Activated CD4-positive, CD25-positive, alpha-beta regulatory T cell (primary cell): ENCODE measurements at places on chromosomes 12 and 14.

DNA sequence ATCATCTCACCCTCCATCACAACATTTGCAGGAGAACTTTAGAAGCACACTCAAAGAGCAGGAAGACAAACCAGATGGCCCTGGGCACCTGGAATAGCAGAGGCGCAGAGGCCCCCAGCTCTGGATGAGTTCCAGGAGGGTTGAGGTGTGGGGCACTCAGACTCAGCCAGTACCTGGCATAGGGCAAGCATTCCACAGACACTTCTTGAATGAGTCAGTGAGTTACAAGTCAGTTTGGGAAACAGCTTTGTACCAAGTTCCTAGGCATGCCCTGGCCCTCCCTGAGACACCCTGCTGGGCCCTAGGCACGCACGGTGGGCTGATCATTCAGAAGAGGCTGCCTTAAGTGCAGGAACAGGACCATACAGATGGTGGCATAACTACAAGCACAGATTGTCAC lies 54.3 kb downstream of the MAP3K9 start:
- DNase-seq, result no peak

- peak; percentile 69 for DNase-seq
Observed at GRCh38 chr14:103871596-103872480, 24.5 kb upstream of the PPP1R13B start.

- DNase-seq, result no peak
Observed at GRCh38 chr14:57769863-57770523, 95.9 kb downstream of the SLC35F4 start.

GRCh38 chr14:96424109-96424989 lies 32.4 kb downstream of the AK7 start:
- no peak for DNase-seq

- DNase-seq, result no peak
Observed at GRCh38 chr12:3723916-3724805, 28.7 kb downstream of the CRACR2A start.

GRCh38 chr14:33307691-33308251 lies 369.1 kb downstream of the NPAS3 start:
- no peak for DNase-seq

- no peak for DNase-seq
Observed at GRCh38 chr12:71772735-71773134, 18.1 kb downstream of the RAB21 start.

GRCh38 chr14:24372701-24373416 lies 4.9 kb downstream of the NFATC4 start:
- DNase-seq, result no peak

- DNase-seq, result no peak
Observed at GRCh38 chr12:132475304-132476037, 14.5 kb upstream of the FBRSL1 start.
